ENCODE measurements at places on chromosomes 1 and 21.

- DNase-seq: peak; percentile 34
Measured at GRCh38 chr1:202861420-202862132, 27.4 kb downstream of the RABIF start.

- DNase-seq: no peak
Measured at GRCh38 chr1:111127923-111128643, 11.8 kb downstream of the DRAM2 start.

- no peak for DNase-seq
Measured at GRCh38 chr1:116286541-116286971, 86.5 kb upstream of the ATP1A1 start.

DNA sequence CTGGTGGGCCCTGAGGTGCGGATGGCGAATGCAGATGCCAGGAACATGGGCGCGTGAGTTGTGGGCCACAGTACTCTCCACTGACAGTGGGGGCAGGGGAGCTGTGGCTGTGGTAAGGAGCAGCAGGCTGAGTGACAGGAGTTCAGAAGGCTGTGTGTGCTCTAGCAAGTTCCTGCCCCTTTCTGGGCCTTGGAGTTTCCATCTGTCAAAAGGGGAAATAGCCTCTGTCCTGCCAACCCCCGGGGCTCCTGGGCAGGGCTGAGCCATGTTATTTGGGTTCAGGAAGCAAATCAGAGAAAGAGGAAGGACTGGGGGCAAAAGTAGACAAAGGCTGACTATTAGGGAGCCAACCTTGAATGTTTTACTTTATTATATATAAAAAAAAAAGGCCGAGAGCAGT is 19.5 kb upstream of the MFN2 start:
- no peak for DNase-seq

DNA sequence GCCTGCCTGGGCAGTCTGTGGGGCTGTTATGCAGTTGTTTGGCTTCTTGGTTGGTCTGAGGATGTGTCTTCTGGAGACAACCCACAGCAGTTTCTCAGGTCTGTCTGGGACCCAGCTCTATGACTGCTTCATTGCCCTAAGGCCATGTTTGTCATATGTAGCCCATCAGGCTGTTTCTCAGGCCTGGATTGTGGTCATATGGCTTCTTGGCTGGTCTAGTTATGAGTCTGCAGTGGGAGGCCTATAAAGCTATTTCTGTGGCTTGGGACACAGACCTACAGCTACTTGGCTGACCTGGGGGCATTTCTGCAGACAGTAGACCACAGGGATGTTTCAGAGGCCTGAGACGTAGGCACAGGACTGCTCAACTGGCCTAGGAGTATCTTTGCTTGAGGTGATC is 41.5 kb downstream of the CHIA start:
- DNase-seq: no peak
